IMR-90 (cell line): ENCODE measurements at places on chromosomes 16 and 17.

- DNase-seq: no peak
- H3K27me3 ChIP-seq: no peaks in the 10 kb centered on the region
- no peak overlapping the region for H3K4me3 ChIP-seq
- H3K27ac ChIP-seq: no peak overlapping the region
- no peaks in the 10 kb centered on the region for H3K4me1 ChIP-seq
- no peaks in the 10 kb centered on the region for H3K36me3 ChIP-seq
These were observed 43.1 kb downstream of the SCNN1G start for GRCh38 chr16:23225634-23226033.

- H3K4me3 ChIP-seq: no peak overlapping the region
- H3K27me3 ChIP-seq: no peaks in the 10 kb centered on the region
- peaks cover 37% of the 10 kb centered on the region for H3K4me1 ChIP-seq
These were observed 9.2 kb downstream of the FMNL1 start for GRCh38 chr17:45230787-45231480.

GRCh38 chr17:2230877-2231276 is 72.7 kb downstream of the SMG6 start:
- H3K27me3 ChIP-seq: no peaks in the 10 kb centered on the region
- peaks cover 28% of the 10 kb centered on the region for H3K4me1 ChIP-seq
- H3K27ac ChIP-seq: peak overlapping the region; percentile 48; the same call in 1 of the 2 replicates

GRCh38 chr16:74896389-74897370 is 88.2 kb downstream of the WDR59 start:
- H3K4me1 ChIP-seq: no peaks in the 10 kb centered on the region
- H3K27me3 ChIP-seq: no peaks in the 10 kb centered on the region
- H3K4me3 ChIP-seq: no peak overlapping the region

DNA sequence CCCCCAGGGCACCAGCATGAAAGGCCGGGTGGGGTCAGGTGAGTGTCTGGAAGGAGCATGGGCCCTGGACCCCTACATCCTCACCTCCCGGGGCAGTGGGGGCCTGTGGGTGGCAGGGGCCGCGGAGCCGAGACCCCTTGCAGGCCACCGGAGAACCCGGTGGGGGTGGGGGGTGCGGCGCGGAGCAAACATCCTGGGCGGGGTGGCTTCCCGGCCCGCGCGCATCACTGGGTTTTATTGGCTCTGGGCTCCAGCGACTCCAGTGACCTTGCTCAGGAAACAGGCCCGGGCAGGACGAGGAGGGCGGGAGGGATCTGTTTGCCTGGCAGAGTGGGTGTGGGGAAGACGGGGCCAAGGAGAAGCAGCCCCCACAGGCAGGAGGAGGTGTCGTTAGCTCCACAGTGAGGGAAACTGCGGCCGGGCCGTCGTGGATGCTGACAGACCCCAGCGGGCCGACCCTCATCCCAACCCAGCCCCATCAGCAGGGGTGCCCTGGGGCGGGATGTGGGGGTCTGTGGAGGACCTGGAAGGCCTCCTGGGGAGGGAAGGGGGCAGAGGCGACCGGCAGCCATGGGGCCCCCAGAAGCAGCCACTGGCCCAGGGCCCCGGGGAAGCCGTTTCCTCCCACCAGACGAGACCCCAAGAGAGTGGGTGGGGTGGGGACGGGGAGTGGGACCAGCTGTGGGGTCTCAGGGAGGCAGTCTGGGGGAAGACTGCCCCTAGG is 10.6 kb downstream of the SSTR5 start:
- H3K27ac ChIP-seq: no peak overlapping the region
- no peaks in the 10 kb centered on the region for H3K4me1 ChIP-seq
- no peaks in the 10 kb centered on the region for H3K36me3 ChIP-seq
- peaks cover 30% of the 10 kb centered on the region for H3K27me3 ChIP-seq

DNA sequence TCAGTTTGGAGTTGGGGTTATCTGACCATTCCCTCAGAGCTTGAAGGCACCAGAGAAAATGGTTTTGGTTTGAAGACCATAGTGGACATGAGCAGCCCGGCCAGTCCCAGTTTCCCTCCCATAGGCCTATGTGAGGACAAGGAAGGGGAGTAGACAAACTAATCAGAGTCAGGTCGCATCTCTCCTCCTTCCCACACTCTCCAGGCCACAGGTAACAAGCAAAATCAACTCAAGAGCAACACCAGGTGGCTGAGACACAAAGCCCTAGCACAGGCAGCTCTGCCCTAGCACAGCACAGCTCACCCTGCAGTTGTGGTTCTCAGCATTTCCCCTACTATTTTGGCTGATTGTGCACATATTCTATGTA is 7.2 kb downstream of the SUPT4H1 start:
- H3K27ac ChIP-seq: no peak overlapping the region
- H3K4me1 ChIP-seq: peaks cover 3% of the 10 kb centered on the region; the same call in 1 of the 2 replicates
- H3K27me3 ChIP-seq: no peaks in the 10 kb centered on the region
- DNase-seq: no peak
- peaks cover 44% of the 10 kb centered on the region for H3K36me3 ChIP-seq

GRCh38 chr16:79656553-79657115 is 56.1 kb upstream of the MAF start:
- H3K27me3 ChIP-seq: no peaks in the 10 kb centered on the region
- H3K36me3 ChIP-seq: no peaks in the 10 kb centered on the region
- H3K4me3 ChIP-seq: no peak overlapping the region
- H3K27ac ChIP-seq: no peak overlapping the region

DNA sequence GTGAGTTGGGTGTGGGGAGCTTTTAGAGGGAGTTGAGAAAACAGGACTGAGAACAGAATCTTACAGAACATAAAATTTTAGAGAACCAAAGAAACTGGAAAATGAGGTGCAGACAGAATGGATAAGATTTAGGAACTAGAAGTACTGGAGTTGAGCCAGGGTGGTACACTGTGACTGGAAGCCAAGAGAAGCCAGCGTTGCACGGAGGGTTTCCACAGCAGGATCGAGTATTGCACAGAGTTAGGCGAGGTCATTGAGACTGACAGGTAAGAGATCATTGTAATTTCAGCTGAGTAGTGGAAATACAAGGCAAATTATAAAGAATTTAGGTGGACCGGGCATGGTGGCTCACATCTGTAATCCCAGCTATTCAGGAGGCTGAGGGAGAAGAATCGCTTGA is 6.6 kb downstream of the GSDMA start:
- H3K4me1 ChIP-seq: no peaks in the 10 kb centered on the region
- H3K36me3 ChIP-seq: no peaks in the 10 kb centered on the region
- no peak overlapping the region for H3K4me3 ChIP-seq

- no peaks in the 10 kb centered on the region for H3K36me3 ChIP-seq
- H3K27ac ChIP-seq: no peak overlapping the region
- no peak overlapping the region for H3K4me3 ChIP-seq
These were observed 19.2 kb downstream of the SGF29 start for GRCh38 chr16:28572696-28573510.

GRCh38 chr17:5422505-5422904 is 2.5 kb downstream of the RPAIN start:
- no peak overlapping the region for H3K4me3 ChIP-seq
- H3K4me1 ChIP-seq: peaks cover 2% of the 10 kb centered on the region
- peaks cover 25% of the 10 kb centered on the region for H3K36me3 ChIP-seq
- peak; percentile 83 for DNase-seq

DNA sequence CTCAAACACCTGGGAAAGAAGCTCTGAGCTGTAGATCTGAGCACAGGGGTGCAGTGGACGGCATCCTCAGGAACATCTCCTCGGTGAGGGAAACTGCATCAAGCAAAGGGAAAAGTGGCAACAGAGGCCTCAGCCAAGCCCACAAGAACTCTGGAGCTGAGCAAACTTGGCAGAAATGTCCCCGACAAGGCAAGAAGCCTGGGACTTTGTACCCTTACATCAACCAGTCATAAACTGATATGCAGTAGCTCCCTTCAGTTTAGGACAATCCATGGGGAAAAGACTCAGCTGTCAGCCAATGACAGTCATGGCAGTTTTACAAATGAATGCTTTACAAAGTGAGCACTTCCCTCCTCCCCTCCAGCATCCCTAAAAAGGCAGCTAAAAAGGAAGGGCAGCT is 210.0 kb upstream of the DYNLRB2 start:
- H3K4me1 ChIP-seq: no peaks in the 10 kb centered on the region
- H3K27ac ChIP-seq: no peak overlapping the region
- no peaks in the 10 kb centered on the region for H3K36me3 ChIP-seq
- H3K27me3 ChIP-seq: peaks cover 10% of the 10 kb centered on the region
- no peak overlapping the region for H3K4me3 ChIP-seq
- DNase-seq: no peak

DNA sequence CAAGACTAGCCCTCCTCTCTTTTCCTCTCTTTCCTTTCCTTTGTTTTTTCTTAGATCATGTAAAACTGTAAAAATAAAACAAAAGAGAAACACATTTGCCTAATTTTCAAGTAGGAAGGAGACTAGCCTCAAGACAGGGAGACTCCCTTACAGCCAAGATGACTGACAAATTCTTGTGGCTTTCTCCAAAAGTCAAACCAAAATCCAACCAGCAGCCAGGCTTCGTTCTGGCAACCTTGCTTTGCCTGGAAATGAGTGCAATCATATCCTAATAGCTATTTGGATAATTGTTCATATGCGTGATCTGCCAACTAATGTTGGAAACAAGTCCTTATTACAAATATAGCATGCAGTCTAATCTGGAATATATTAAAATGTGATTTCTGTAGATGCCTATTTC is 868.9 kb upstream of the SOX9 start:
- H3K27ac ChIP-seq: no peak overlapping the region
- no peak overlapping the region for H3K4me3 ChIP-seq
- no peaks in the 10 kb centered on the region for H3K27me3 ChIP-seq
- no peaks in the 10 kb centered on the region for H3K36me3 ChIP-seq

- no peaks in the 10 kb centered on the region for H3K27me3 ChIP-seq
- H3K4me1 ChIP-seq: peaks cover 40% of the 10 kb centered on the region
- H3K4me3 ChIP-seq: peak overlapping the region; percentile 48
- no peak for DNase-seq
- H3K27ac ChIP-seq: peak overlapping the region; percentile 78
These were observed 41.7 kb downstream of the RAI1 start for GRCh38 chr17:17722906-17723353.

GRCh38 chr17:71349908-71350600 is 770.8 kb upstream of the SOX9 start:
- no peak overlapping the region for H3K4me3 ChIP-seq
- H3K4me1 ChIP-seq: no peaks in the 10 kb centered on the region
- no peaks in the 10 kb centered on the region for H3K27me3 ChIP-seq
- H3K27ac ChIP-seq: no peak overlapping the region

GRCh38 chr17:39332092-39332491 is 69.3 kb downstream of the FBXL20 start:
- H3K27me3 ChIP-seq: no peaks in the 10 kb centered on the region
- no peaks in the 10 kb centered on the region for H3K36me3 ChIP-seq
- H3K4me1 ChIP-seq: no peaks in the 10 kb centered on the region
- DNase-seq: no peak
- no peak overlapping the region for H3K4me3 ChIP-seq

GRCh38 chr16:71242036-71242435 is 11.5 kb upstream of the HYDIN start:
- no peak overlapping the region for H3K4me3 ChIP-seq
- DNase-seq: no peak
- no peaks in the 10 kb centered on the region for H3K27me3 ChIP-seq
- no peaks in the 10 kb centered on the region for H3K36me3 ChIP-seq
- H3K27ac ChIP-seq: no peak overlapping the region

GRCh38 chr16:87131996-87132345 is 185.2 kb downstream of the C16orf95 start:
- no peak overlapping the region for H3K4me3 ChIP-seq
- no peak overlapping the region for H3K27ac ChIP-seq
- DNase-seq: no peak
- no peaks in the 10 kb centered on the region for H3K36me3 ChIP-seq
- peaks cover 8% of the 10 kb centered on the region; the same call in 1 of the 2 replicates for H3K4me1 ChIP-seq

GRCh38 chr17:47072886-47073285 is 93.8 kb upstream of the RPRML start:
- H3K27me3 ChIP-seq: no peaks in the 10 kb centered on the region
- peak; percentile 33 for DNase-seq
- peaks cover 5% of the 10 kb centered on the region for H3K4me1 ChIP-seq
- H3K27ac ChIP-seq: no peak overlapping the region

DNA sequence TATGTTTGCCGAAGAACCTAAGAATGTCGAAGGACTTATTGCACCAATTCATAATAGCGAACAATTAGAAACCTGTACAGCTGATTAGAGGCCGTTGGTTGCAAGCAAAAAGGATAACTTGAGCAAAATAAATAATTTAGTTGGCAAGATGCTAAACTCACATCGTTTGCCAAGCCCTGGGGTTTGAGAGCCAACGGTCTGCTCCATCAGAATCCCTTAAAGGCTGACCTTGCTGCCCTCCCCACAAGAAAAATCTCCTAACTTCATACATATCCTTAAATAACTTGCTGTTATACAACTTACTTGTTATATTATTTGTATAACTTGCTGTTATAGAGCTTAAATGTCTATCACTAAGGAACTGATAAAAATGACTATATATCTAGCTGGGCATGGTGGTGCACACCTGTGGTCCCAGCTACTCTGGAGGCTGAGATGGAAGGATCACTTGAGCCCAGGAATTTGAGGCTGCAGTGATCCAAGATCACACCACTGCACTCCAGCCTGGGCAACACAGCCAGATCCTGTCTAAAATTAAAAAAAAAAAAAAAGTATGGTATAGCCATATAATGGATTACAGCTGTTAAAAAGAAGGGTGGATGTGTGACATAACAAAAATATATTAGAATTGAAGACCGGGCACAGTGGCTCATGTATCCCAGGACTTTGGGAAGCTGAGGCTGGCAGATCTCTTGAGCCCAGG is 1.9 kb upstream of the TRIM37 start:
- DNase-seq: no peak
- H3K27me3 ChIP-seq: no peaks in the 10 kb centered on the region
- no peaks in the 10 kb centered on the region for H3K4me1 ChIP-seq
- no peak overlapping the region for H3K27ac ChIP-seq

GRCh38 chr17:61379457-61380216 is 20.0 kb upstream of the TBX2 start:
- H3K27ac ChIP-seq: no peak overlapping the region
- no peaks in the 10 kb centered on the region for H3K36me3 ChIP-seq
- no peaks in the 10 kb centered on the region for H3K27me3 ChIP-seq
- no peak overlapping the region for H3K4me3 ChIP-seq
- DNase-seq: no peak

- no peaks in the 10 kb centered on the region for H3K36me3 ChIP-seq
- no peak overlapping the region for H3K27ac ChIP-seq
- peaks cover 14% of the 10 kb centered on the region for H3K27me3 ChIP-seq
- H3K4me1 ChIP-seq: no peaks in the 10 kb centered on the region; the same call in 1 of the 2 replicates
These were observed 9.3 kb upstream of the ZC3H18 start for GRCh38 chr16:88560714-88561484.

GRCh38 chr16:68786685-68787418 is 49.8 kb downstream of the CDH1 start:
- peaks cover 7% of the 10 kb centered on the region for H3K4me1 ChIP-seq
- H3K27ac ChIP-seq: no peak overlapping the region
- H3K36me3 ChIP-seq: no peaks in the 10 kb centered on the region
- no peak overlapping the region for H3K4me3 ChIP-seq
- H3K27me3 ChIP-seq: peaks cover 19% of the 10 kb centered on the region

GRCh38 chr17:81869221-81870130 is 1.7 kb downstream of the ARHGDIA start:
- H3K4me1 ChIP-seq: peaks cover 35% of the 10 kb centered on the region
- no peak for DNase-seq
- H3K27me3 ChIP-seq: no peaks in the 10 kb centered on the region
- peak overlapping the region; percentile 87 for H3K4me3 ChIP-seq
- H3K27ac ChIP-seq: peak overlapping the region; percentile 96

DNA sequence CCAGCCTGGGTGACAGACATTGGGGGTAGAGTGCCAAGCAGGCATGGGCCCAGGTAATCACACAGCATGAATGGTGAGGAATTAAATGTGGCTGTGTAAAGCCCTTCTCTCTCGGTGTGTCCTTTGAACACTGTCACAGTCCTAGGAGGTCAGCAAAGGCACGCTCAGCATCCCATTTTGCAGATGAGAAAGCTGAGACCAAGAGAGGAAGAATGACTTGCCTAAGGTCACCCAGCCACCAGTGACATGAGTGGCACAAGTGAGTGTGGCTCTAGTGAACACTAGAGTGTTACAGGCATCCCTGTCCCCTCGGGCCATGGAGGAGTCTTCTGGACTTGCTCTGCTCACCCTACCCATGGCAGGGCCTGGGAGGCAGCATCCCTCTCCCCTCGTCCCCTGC is 10.7 kb downstream of the CTF1 start:
- no peak overlapping the region for H3K27ac ChIP-seq
- H3K27me3 ChIP-seq: no peaks in the 10 kb centered on the region
- no peaks in the 10 kb centered on the region for H3K36me3 ChIP-seq
- DNase-seq: no peak
